SK-N-SH (cell line): ENCODE measurements at places on chromosomes 12 and 14. TPM values are rescaled to one million over a fixed set of nuclear protein-coding genes. Genes with fewer than 3 reads are reported as not detected.

The TBX5 gene
- not detected in 2 replicates for polyA plus RNA-seq

The BEGAIN gene
- 4.2 and 4.4 TPM in 2 replicates for polyA plus RNA-seq

The KIF26A gene
- 1.4 and 1.7 TPM in 2 replicates for polyA plus RNA-seq

The PLCZ1 gene
- 0.05 and 0.15 TPM in 2 replicates for polyA plus RNA-seq

The LARP4 gene
- polyA plus RNA-seq: 10.8 and 12.9 TPM in 2 replicates
